ENCODE measurements at places on chromosomes 2 and 18.

DNA sequence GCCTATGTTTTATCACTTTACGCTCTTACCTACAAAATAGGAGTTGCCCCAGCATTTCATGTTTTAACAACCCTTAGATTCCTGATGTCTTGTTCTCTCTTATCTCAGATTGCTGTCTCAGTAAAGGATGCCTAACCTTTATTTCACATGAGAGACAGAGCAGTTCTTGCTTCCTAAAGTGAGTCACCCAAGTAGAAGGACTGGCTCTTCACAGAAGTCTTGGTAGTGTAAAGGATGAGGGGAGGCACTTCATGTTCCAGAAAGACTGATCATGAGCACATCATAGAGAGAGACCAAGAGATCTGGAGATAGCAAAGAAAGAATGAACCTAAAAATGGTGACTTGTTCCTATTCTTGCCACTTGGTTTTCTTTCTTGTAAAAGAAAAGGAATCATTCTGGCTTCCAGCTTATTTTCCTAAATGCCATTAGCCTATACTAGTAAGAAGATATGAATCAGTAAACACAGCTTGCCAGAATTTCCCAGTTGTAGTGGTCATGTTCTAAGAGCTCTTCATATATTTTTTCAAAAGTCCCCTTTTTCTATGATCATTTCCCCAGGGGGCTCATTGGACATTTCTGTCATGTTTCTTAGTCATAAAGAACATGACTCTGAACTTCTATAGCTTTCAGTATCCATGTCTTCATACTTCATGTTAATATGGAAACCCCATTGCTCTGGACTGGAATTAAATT is 54.9 kb downstream of the MAPRE2 start:
- DNase-seq, result no peak

DNA sequence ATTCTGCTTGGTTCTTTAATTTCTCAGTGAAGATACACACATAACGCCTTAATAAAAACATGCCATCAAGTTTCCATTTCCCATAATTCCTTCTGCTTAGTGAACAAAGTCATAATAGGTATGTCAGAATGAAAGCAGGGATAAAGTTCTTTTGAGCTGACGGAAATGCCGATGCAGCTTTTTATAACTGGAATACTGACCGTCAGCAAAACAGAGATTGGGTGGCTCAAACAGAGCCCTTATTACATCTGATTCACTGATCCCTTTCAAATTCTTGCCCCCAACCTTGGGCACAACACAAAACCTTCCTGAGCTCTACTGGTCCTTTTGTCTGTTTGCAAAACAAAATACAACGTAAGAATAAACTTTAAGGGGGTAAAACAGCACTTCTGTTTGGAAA is 140.4 kb downstream of the CDH2 start:
- DNase-seq, result no peak

- no peak for DNase-seq
Measured at GRCh38 chr2:207505728-207506127, 24.0 kb upstream of the CREB1 start.

GRCh38 chr18:1774261-1774660 is 797.0 kb downstream of the METTL4 start:
- DNase-seq, result no peak

GRCh38 chr2:24930768-24931167 is 10.7 kb upstream of the ADCY3 start:
- no peak for DNase-seq

DNA sequence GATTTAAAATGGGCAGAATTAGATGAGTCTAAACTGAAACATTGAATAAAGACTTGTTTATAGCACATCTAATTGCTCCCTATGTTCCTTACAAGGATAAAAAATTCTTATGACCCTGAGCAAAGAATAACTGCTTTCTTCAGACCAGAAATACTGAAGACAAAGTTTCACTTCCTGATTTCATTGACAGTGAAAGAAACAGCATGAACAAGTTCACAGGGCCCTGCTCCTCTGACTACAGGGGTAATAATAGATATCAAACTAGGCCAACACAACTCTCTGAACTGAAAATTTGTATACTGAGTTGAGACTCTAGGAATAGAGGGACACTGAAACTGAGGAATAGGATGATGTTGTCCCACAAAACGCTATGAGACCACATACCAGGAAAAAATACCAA is 1383.3 kb upstream of the CDH2 start:
- no peak for DNase-seq

DNA sequence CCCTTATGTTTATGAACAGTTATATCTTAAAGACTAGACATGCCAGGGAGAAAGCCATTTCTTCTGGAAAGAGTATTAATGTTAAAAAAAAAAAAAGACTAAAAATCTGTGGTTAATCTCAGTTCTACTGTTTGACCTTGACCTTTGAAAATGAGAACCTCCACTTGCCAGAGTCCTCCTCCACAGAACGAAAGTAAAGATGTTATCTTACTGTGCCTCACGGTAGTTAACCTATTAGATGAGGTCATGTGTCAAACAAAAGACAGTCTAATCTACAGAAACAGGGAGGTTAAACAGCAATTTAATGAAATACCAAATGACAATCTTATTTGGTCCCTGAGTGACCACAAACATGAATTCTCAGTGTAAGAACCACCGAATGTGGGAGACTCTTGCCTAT is 51.2 kb downstream of the SLC14A2 start:
- DNase-seq, result no peak

GRCh38 chr2:166147883-166148282 is 20.1 kb upstream of the SCN1A start:
- DNase-seq, result no peak

DNA sequence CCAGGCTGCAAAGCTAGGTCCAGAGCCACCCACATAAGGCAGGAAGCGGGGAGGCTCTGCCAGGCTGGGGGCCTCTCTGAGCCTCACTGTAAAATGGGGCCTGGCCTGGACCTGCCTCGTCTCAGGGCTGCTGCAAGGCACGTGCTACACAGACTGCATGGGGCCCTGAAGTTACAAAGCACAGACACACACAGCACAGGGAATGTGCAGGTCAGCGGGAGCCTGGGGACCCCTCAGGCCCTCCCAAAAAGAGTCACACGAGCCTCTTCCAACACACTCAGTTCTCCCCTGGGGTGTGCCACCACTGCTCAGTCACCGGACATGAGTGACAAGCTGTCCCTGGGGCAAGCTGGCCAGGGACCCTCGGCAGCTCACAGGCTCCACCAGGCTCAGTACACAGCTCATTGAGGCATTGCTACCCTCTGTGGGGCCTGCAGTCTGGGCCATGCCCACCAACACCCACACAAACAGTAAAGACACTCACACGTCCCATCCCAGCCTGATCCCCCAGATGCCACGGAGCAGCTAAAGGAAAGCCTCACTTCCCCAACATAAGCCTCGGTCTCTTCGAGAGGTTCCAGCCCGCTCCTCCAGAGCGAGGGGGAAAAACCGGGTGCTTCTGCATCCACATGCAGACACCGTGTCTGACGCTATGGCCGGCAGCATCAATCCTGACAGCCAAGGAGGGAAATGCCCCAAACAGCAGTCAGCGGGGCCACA is 33.7 kb downstream of the BOK start:
- no peak for DNase-seq

DNA sequence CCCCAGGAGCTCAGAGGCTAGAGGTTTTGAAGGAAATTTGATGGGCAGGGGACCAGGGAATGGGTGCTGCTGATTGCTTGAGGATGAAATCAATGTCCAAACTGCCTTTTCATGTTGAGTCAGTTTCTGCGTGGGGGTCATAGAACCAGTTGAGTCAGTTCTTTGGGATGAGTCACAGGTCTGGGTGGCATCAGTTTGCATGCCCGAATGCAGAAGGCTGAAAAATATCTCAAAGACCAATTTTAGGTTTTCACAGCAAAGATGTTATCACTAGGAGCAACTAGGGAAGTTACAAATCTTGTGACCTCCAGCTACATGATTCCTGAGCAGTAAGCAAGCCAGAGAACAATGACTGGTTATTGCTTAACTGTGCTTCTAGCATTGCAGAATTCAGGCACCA is 1135.1 kb upstream of the CRIM1 start:
- no peak for DNase-seq

DNA sequence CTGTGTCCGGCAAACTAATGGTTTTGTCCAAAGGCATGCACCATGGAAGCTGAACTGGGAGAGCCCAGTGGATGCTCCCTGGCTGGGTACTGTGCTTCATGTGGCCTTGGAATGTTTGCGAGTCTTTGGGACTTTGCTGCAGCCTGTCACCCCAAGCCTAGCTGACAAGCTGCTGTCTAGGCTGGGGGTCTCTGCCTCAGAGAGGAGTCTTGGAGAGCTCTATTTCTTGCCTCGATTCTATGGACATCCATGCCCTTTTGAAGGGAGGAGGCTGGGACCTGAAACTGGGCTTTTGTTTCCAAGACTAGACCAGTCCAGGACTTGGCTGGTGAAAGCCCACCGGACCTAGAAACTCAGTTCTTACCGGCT is 1.7 kb downstream of the MARS2 start:
- DNase-seq, result no peak

DNA sequence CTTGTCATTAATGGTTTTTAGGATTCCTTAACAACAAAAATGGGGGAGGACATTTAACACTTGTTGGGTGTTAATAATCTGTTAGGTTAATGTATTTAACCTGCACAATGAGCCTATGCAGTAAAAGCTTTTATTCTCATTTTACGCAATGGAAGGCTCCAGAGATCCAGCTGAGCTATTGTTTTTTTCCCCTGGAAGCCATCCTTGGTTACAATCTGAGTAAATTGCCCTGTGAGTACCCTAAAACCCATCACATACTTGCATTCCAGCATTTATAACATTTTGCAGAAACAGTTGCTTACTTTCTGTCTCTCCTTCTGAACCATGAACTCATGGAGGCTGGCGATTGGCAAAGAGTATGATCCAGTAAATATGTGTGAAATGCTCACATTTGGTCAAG is 30.2 kb upstream of the DOCK10 start:
- no peak for DNase-seq

DNA sequence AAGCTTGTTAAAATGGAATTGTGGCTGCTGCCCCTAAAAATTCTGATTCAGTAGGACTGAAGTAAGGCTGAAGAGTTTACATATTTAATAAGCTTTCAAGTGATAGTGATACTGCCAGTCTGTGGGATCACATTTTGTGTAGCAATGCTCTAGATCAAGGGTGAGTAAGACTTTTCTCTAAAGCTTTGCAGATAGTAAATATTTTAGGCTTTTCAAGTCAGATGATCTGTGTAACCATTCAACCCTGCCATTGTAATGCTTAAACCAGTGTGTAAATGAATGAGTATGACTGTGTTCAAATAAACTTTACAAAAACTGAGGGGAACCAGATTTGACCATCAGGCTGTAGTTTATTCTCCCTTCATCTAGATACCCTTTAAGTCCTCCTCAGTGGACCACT is 92.7 kb downstream of the PIK3C3 start:
- no peak for DNase-seq

GRCh38 chr2:27736031-27736889 is 35.3 kb upstream of the MRPL33 start:
- DNase-seq, result no peak

DNA sequence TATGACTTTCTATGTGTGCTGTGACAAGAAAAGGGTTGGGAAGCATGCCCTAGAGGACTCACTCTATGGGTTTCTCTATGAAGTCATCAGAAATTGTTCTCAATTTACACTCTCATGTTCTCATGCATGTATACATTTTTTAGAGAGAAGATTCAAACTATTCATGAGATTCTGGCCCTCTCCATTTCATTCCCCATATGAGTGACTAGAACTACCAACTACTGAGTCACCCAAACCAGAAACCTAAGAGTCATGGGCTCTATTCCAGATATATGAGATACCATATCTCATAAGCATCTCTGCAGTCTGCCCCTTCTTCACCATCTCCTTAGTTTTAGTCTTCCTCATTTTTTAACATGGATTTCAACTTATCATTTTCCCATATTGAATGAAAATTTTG is 87.7 kb downstream of the EXOC6B start:
- DNase-seq, result no peak

DNA sequence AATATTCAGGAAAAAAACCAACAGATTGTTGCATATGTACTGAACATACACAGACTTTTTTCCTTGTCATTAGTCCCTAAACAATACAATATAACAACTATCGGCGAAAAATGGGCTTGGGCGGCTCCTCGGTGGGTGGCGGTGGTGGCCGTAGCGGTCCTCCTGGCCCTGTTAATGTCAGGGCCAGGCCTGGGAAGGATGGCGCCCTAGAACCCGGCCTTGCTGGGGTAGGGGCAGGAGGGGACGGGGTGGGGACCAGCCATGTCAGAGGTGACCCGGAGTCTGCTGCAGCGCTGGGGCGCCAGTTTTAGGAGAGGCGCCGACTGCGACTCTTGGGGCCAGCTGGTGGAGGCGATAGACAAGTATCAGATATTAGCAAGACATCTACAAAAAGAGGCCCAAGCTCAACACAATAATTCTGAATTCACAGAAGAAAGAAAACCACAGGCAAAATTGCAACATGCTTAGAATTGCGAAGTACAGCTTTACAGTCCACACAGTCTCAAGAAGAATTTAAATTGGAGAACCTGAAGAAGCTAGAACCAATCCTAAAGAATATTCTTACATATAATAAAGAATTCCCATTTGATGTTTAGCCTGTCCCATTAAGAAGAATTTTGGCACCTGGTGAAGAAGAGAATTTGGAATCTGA is 36.5 kb downstream of the ROCK2 start:
- DNase-seq, result no peak

DNA sequence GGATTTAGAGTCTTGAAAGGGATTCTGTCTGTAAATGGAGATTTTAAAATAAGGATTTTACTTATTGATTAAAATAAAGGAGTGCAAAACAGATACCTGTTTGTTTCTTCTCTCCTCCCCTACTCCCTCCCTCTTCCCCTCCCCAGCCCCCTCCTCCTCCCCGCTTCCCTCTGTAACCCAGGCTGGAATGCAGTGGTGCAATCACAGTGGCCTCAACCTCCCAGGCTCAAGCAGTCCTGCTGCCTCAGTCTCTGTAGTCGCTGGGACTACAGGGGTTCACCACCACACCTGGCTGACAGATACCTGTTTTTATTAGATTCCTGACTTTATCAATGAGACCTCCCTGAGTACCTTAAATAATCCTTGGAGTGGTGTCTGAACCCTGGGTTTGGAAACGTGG is 57.1 kb downstream of the OXER1 start:
- DNase-seq, result no peak

DNA sequence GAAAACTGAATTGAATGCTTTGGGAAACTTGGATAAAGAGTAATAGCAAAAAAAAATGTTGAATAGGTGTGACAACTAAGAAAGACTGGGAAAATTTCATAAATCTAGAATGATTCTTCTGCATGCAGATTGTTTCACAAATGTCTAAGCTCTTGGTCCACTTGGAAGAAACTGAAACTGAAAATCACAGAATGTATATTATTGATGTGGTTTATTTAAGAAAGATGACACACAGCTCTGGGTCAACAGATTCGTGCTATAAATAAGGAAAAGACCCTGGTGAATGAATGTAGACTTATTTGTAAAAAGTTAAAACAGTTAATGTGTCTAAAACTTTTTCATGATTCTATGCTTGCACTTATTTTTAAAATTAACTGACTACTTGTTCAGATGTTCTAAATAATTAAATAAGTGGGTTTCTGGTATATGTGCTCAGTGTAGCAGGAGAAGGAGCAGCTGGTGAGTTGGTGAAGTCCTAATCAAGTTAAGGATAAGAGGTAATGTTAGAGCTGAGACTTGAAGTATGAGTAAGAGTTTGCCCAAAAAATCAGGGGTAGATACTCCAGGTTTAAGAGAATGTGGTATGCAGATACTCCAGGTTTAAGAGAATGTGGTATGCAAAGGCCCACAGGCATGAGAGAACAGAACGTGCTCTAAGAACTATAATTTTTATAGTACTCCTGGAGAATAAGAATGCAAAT is 24.5 kb downstream of the UGP2 start:
- no peak for DNase-seq

- no peak for DNase-seq
Measured at GRCh38 chr18:63320975-63321265, 1.4 kb upstream of the BCL2 start.

All from stimulated activated CD4-positive, alpha-beta T cell treated with anti-CD3 and anti-CD28 coated beads, TNF-alpha, amount 100 ng/mL, for 4 hours (primary cell).